ENCODE measurements at places on chromosomes 6 and 20.

DNA sequence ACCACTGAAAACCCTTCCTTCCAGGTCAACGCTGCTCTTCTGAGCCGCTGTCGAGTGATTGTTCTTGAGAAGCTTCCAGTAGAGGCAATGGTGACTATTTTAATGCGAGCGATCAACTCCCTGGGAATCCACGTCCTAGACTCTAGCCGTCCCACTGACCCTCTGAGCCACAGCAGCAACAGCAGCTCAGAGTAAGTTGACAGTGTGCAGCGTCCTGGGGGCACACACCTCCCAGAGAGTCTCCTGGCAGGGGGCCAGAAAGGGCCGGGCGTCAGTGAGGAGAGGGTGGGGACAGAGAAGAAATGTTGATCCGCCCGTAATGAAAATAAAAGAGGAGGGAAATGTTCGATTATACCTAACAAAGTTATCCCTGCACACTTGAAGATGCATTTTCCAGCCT is 5.0 kb downstream of the WRNIP1 start:
- no peak for DNase-seq

GRCh38 chr6:82365016-82365795 is 1.6 kb downstream of the TPBG start:
- DNase-seq, result no peak

DNA sequence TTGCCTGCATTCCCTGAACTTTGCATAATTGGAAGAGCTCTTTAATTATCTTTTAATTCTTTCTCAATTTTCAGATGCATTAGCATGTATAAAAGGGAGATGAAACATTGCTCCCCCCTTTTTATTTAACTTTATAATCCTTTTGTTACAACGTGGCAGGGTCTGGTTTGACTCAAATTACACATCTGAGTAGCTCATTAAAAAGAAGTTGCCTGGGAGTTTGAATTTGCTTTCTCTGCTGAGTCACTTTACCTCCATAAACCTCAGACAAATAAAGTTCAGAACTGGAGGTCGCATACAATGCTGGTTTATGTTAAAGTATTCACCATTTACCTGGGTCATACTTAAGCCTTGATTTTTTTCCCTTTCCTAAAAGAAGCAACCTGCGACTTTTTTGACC is 495.2 kb downstream of the PREX1 start:
- no peak for DNase-seq

- DNase-seq, result no peak
Observed at GRCh38 chr6:16739329-16739801, 21.9 kb downstream of the ATXN1 start.

DNA sequence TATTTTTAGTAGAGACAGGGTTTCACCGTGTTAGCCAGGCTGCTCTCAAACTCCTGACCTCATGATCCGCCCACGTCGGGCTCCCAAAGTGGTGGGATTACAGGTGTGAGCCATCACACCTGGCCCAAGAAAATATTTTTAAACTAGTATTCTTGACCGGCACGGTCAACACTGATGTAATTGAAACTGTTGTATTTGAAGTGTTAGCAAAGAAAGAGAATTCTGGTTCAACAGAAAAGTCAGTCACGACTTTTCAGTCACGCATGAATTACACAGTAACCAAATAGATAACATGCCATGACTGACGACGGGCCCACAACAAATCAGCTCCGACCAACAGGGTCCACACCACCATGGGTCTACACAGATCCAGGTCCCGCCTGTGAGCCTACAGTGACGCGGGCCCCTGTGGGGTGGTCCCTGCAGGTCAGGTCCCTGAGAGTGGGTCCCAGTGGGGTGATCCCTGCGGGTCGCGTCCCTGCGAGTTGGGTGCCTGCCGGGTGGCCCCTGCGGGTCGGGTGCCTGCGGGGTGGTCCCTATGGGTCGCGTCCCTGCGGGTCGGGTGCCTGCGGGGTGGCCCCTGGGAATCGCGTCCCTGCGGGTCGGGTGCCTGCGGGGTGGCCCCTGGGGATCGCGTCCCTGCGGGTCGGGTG is 1.0 kb downstream of the GMEB2 start:
- no peak for DNase-seq

GRCh38 chr6:136920216-136920615 is 1.9 kb upstream of the SLC35D3 start:
- no peak for DNase-seq

GRCh38 chr6:1993042-1993441 is 252.4 kb downstream of the GMDS start:
- no peak for DNase-seq

All from T-helper 2 cell (primary cell).